ENCODE measurements at places on chromosomes 1 and 21.

- no peak for DNase-seq
Observed at GRCh38 chr21:41169701-41170100, 1.7 kb downstream of the BACE2 start.

DNA sequence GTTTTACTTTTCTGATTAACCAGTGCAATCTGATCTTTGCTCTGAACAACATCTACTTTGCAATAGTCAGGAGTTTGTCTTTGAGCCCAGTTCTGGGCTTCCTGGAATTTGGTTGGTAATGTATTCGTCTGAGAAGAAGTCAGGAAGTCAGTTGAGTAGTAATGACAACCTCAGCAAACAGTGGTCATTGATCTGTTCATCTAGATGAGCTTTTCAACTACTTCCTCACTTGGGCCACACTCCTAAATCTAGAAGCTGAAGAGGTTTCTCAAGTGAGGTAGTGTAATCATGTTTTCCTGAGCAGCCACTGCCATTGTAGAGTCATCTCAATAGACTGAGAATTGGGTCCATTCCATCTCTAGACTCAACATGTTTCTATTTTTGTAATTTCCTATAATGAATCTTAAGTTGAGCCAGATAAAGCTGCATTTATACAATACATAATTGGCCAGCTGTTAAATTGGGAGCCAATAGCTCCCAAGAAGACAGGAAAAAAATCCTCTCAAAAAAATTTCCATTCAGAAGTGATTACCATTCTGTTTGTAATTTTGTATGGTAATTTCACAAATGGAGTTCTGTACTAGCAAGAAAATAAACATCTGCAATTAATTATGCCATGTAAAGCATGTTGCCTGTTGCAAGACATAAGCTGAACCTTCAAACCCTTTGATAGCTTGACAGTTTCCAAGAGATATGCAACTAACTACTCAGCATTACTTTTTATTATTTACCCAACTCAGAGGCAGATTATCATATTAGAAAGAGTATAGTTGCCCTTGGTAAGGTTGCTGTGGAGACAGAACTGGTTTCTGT lies 49.6 kb downstream of the WDR64 start:
- DNase-seq: no peak

GRCh38 chr21:34878501-34878900 lies 170.6 kb downstream of the RUNX1 start:
- DNase-seq: no peak

GRCh38 chr1:194570476-194570875 lies 1384.1 kb upstream of the B3GALT2 start:
- DNase-seq: no peak

- DNase-seq: no peak
Observed at GRCh38 chr21:17745086-17745485, 74.1 kb downstream of the C21orf91 start.

GRCh38 chr1:90402893-90403849 lies 313.9 kb downstream of the BARHL2 start:
- DNase-seq: no peak

GRCh38 chr1:73671530-73671929 lies 526.4 kb downstream of the LRRIQ3 start:
- no peak for DNase-seq

DNA sequence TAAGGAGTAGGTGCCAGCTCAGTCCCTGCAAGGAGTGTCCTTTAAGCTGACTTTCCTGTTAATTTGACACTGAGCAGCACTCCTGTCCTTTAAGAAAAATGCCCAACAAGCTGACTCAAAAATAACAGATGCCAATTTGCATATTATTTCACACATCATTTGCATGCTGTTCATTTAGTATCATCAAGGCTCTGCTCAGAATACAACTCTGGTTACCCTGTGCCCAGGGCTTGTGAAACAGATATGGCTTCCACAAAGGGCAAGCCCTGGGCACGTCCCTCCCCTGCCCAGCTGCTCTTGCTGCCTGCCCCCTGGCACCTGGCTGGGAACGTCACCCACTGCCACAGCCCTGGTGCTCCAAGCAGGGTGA lies 10.3 kb downstream of the KCNN3 start:
- no peak for DNase-seq

DNA sequence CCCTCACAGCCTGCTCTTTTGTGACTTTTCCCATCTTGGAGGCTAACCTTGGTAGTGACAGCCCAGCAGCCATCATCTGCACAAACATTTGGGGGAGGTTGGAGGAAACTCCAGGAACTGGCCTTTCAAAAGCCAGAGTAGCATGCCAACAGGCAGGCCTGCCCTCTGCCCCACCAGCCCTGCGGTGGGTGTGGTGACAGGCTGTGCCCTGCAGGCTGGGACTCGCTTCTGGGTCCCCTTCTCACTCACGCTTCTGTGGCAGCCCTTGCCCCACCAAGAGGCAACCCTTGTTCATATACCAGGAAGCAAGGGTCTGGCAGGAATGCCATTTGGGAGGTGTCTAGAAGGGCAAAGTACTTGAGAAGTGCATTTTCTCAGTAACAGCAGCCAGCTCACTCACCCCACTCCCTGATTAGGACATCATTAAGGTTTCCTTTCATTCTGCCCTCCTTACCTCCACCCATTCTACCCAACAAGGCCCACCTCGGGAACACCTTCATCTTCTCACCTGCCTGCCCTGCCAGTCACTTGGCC lies 20.8 kb upstream of the FAM3B start:
- DNase-seq: no peak

GRCh38 chr1:83060651-83061390 lies 938.1 kb downstream of the TTLL7 start:
- no peak for DNase-seq

GRCh38 chr1:212864201-212864600 lies 6.1 kb downstream of the FLVCR1 start:
- DNase-seq: no peak

DNA sequence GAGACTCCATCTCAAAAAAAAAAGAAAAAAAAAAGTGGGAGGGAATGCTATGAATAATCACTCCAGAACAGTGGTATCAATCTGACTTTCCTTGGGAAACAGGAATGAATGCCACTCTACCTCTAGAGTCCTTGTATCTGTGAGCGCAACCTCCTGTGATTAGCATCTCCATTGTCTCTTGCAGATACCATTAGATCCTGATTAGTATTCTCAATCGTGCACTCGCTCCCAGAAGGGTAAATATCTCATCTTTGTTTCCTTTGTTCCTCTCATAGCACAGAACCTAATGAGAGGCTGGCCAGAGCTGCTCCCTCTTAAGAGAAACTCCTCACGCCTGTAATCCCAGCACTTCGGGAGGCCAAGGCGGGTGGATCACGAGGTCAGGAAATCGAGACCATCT lies 184.4 kb upstream of the KCNK2 start:
- DNase-seq: no peak

DNA sequence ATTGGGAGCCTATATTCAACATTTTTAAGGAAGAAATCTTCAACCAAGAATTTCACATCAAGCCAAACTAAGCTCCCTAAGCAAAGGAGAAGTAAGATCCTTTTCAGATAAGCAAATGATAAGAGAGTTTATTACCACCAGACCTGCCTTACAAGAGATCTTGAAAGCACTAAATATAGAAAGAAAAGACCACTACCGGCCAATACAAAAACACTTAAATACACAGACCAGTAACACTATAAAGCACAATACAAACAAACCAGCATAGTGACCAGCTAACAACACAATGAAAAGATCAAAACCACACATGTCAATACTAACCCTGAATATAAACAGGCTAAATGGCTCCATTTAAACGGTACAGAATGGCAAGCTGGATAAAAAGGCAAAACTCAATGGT lies 165.4 kb downstream of the MRPL39 start:
- no peak for DNase-seq

DNA sequence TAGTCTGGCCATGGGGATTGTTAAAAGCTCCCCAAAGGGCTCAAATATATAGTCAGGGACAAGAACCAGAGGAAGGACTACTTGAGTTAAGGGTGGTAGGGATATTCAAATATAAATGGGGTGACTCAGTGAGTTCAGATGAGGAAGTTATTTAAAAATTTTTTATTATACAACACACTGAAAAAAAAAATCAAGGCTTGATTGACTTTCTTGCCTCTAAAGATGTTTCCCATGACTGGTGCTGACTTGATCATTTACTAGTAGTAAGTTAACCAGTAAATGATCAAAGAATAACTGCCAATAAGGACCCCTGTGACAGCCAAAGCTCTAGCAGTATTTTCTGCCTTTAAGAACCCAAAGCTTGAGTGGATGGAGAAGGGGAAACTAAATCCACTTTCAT lies 357.6 kb upstream of the NR5A2 start:
- no peak for DNase-seq

- DNase-seq: peak; percentile 18
Observed at GRCh38 chr21:24938573-24938972, 668.7 kb downstream of the MRPL39 start.

DNA sequence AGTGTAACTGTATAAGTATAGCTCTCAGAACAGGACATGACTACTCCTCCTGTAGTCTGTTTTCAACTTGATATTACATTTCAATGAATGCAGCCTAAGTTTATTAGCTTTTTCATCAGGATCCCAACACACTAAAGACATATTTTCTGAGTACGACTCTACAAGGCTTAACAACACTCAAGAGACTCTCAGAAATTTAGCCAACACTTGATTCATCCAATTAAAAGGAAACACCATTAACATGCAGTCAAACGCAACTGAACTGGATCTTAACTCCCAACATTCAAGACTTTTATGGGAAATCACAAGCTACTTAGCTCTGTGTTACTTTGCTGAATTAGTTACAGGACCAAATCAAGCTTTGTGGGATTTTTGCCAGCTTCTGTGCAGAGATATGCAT lies 65.2 kb upstream of the SGIP1 start:
- no peak for DNase-seq

DNA sequence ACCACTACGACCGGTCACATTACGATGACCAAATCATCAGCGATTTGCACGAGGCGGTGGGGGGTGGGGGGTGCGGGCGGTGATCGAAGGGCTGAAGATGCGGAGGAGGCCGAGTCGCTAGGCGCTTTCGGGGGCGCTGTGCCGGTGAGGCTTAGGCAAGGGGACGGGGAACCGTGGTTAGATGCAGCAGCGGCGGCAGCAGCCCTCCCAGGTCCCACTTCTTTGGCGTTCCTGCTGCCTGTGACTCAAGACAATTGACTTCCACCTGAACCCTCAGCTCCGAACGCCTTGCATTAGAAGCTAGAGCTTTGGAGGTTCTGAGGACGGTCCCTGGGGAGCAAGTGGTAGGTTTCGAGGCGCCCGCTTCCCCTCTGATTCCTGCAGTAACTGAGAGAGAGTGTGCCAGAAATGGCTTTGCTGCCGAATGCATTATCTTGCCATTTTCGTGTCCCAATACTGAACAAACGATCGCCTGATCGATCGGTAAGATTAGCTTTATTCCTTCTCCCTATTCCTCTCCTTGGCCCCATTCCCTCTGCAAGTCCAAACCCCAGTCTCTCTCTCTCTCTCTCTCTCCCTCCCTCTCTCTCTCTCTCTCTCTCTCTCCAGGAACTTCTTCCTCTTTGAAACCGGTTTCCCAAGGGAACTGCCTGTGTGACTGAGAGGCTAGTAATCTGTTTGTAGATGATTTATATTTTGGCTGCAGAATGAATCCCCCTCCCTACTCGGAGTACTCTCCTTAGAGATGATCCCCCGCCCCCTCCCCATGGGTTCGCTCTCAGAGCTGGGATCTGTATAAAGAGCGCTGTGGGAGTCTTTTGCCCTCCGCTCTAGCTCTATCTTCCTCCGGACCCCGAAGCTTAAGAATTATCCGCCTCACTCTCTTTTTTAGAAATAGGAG lies 735 bp upstream of the BRINP3 start:
- DNase-seq: no peak

GRCh38 chr1:27129225-27129624 lies 25.7 kb downstream of the SLC9A1 start:
- no peak for DNase-seq

DNA sequence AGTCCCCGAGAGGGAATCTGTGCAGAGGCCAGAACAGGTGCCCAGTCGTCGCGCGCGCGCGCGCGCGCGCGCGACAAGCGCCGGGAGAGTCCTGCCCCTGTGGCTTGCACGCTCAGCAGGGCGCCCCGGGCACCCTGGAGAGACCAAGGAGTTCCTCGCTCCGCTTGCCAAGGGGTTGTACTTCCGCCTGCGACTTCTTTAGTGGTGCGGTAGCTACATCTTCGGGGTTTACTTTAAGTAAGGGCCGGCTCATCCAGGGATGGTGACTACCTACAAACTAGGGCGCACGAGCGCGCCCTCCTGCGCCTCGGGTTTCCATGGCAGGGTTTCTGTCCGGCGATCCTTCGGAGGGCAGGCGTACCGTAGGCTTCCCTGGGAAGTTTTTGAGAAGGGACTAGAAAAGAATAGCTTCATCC lies 1.4 kb downstream of the LHX4 start:
- DNase-seq: peak; percentile 50

GRCh38 chr21:16198546-16198945 lies 468.8 kb downstream of the USP25 start:
- DNase-seq: no peak

DNA sequence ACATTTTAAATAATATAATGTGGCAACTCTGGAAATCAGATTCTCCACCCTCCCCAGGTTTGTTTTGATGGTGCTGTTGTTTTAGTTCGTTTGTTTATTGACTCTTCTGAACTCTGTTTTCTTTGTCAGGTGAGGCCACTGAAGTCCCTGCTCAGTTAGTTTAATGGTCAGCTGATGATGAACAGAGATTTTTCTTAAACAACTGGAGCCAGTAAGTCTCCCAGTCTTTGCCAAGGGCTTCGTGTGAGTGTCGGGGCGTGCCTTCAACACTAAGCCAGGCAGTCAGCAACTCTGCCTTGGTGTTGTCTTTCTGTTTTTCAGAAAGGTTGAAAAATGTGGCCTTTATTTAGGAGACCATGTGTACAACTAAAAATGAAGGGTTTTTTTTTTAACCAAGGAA lies 58.9 kb downstream of the TEX35 start:
- no peak for DNase-seq

GRCh38 chr1:243287652-243288051 lies 31.8 kb downstream of the SDCCAG8 start:
- DNase-seq: no peak

- no peak for DNase-seq
Observed at GRCh38 chr1:203424861-203425662, 50.5 kb upstream of the PRELP start.

DNA sequence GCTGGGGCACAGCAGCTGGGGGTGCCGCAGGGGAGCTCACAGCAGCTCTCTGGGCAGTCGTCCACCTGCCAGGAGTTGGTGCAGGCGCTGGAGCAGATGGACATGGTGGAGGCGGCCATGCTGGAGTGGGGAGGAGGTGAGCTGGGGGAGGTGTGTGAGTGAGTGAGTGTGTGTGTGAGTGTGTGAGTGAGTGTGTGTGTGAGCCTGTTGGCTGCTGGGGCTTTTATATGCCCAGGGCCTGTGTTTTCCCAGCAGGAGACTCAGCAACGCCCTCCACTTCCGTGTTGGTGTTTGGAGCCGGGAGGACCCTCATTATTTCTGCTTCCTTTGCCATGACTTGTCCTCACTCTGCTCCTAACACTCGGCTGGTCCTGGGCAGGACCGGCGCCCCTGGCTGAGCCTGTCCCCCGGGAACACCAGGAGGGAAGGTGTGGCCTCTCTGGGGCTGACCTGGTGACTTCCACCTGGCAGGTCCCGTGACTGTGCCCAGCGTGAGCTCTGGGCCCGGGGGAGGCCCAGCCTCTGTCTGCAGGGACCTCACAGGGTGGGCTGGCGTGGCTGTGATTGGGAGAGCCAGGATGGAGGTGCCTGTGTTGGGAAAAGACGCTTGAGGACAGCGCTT lies at the start of gene KRTAP10-2:
Gene KRTAP10-2, minus strand, starts transcription at position 166 of the 622 bp plus-strand sequence. Its CDS starts 47 bp downstream, at position 119.
- no peak for DNase-seq

Data from erythroblast (primary cell).